Occipital lobe (tissue), 3 donors: ENCODE measurements at places on chromosomes 16 and 17.

DNA sequence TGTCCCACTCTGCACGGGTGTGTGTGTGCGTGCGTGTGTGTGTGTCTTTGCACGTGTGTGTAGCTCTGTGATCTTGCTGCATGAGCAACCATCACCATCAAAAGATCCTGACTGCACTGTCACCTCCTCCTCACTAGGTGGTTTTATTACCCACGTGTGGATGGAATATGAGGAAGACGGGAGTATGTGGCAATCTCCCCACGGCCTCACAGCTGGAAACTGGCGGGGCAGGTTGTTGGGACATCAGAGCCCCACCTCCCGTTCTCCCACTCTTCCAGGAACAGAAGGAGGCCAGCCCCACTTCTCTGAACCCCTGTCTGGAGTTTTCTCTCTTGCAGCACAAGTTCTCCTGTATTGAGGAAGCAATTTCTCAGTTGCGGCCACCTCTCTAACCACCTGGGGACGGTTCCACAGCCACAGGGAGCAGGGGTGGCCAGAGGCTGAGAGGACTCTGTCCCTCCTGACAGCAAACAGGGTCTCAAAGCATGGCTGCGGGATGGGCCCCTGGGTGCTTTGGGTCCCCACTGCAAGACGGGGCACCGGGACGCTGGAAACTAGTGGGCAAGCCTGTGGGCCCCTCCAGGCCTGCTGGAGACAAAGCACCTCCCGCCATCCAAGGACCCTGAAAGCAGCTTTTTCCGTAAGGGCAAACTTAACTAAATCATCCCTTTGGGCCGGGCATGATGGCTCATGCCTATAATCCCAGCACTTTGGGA, 27.9 kb upstream of the ATP2C2 start:
- DNase-seq = no peak

GRCh38 chr17:7177191-7177953, 1.8 kb downstream of the ASGR1 start:
- DNase-seq = peak; percentile 33

DNA sequence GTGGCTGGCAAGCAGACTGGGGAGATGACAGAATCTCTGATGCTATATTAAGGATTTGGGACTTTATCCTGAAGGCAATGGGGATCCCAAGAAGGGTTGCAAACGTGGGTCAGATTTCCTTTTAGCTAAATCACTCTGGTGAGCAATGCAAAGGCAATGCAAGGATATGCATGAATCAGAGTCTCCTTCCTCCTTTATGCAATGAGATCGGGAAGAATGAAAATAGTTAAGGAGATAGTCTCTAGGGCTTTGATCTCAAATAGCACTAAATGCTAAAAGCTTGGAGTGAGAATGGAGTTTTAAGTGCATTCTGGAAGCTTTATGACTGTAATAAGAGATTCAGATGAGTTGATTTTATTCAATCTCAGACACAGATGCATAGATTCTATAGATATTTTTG, 27.2 kb upstream of the SHISA9 start:
- no peak for DNase-seq

DNA sequence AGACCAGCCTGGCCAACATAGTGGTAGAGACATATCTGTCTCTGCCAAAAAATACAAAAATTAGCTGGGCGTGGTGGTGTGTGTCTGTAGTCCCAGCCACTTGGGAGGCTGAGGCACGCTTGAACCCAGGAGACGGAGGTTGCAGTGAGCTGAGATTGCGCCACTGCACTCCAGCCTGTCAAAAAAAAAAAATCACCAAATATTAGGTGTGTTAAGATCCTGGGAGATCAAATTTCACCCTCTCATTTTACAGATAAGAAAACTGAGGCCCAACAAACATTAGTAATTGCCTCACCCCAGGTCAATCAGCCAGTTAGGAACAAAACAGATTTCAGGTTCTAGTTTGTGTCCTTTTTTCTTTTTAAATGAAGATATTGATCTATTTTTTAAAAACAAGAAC, 116.7 kb downstream of the MSI2 start:
- DNase-seq = no peak

DNA sequence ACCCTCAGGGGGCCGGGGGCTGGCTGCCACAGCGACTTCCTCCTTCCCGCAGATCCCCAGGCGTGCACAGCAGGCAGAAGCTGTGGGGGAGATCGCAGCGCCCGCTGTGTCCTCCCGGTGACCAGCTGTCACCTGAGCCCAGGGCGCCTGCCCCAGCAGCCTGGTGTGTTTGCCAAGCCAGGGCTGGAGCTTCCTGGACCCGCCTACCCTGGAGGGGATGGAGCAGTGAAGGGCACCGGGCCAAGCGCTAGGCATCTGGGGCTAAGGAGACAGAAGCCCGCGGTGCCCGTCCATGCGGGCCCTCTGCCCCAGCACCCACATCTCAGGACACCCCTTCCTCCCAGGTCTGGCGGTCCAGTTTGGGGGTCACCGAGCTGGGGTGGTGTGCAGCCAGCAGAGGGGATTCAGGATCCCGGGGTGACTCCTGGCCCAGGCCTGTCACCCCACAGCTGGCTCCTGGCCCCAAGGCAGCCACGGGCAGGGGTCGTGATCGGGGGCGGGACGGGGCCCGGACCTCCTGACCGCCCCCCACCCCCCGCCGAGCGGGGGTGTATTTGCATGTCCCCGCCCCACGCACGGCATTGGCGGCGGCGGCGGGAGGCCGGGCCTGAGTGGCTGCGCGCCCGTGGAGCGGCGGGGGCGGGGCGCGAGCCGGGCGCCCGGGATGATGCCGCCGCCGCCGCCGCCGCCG, at the start of gene RAB26:
Gene RAB26, plus strand, starts transcription at position 645 of the 691 bp plus-strand sequence. CDS start 159 bp downstream, outside the sequence.
- DNase-seq = peak; percentile 56

DNA sequence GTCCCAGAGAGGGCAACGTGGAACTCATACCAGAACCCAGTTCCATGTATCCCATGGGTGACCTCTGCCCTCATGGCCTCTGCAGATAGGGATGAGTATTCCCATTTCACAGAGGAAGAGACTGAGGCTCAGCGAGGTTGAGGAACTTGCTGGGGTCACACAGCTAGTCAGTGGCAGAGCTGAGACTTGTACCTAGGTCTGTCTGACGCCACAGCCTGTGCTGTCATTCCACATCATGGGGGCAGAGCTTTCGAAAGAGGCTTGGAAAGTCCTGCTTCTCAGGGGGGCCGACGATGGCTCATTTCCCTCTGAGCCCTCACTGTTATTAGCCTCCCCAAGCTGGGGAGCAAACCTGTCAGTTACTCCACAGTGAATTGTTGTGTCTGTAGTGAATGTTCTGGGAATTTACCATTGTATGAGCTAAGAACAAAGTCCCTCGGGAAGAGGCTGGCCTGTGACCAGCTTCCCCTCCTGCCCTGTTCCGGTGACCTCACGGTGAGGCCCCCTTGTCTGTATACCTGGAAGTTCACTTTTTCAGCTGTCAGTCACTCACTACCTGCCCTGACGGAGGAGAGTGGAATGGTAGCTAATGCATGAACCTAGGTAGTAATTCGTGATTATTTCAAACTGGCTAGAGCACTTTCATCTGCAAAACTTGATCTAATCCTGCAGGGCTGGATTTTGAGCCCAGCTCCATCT, 8.9 kb downstream of the METTL22 start:
- DNase-seq = no peak

- DNase-seq = peak; percentile 95
These were observed 346 bp upstream of the SLC43A2 start for GRCh38 chr17:1628856-1629503.

GRCh38 chr17:31431098-31431851, 39.8 kb downstream of the RAB11FIP4 start:
- no peak for DNase-seq

DNA sequence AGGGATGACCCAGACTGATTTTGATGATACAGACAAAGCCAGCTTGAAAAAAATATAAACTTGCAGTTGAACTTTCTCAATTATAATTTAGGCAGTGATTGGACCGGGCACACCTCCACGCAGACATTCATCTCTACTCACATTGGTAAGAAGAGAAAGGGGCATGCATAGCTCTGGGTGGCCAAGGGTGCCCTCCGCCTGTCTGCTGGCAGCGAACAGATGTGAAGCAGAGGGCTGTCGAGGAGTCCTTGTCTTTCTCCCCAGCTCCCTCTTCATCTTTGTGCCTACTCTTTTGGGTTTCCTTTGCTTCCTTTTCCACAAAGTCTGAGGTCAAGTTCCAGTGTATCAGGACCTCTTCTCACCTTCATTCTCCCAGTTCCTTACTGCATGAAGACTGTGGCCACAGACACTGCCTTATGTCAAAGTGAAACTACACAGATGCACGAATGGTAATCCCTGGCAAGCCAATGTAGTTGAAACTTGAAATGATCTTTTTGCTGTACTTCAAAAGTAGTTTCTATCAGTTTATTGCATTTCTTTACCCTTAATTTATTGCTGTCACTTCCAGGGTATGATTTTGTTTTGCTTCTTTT, 343.7 kb upstream of the SOX9 start:
- DNase-seq = no peak

GRCh38 chr16:70738083-70738977, 52.5 kb upstream of the MTSS2 start:
- DNase-seq = no peak

DNA sequence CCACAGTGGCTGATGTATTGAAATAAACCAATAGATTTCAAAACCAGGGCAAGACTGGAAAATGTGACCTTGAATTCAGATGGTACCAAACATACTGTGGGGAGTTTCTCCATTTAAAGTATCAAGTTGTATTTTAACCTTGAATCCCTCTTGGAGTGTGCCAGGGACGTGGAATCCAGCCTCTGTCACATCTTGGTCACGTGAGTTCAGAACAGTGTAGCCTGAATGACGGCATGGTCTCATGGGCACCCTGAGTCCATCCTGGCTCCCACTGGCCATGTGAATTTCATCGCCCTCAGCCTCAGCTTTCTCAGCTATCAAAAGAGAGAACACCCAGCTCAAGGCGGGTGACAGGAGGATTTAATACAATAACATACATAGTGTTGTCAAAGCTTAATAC, 6.8 kb downstream of the ZNF771 start:
- no peak for DNase-seq

DNA sequence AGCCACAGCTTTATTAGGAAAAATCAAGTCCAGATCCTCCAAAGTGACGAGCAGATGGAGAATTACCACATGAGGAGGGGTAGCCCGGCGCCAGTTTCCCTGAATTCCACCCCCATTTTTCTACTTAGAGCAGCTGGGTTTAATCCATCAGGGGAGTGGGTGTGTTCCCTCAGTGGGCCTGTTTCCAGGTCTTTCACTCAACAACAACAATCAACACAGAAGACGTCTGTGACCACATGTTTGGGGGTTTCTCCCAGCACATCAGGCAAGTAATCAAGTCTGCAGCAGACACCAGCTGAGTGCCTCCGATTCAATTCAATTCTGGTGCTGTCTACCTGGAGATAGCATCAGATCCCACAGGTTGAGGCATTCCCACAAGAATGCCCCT, 6.8 kb downstream of the SLC6A2 start:
- DNase-seq = no peak

DNA sequence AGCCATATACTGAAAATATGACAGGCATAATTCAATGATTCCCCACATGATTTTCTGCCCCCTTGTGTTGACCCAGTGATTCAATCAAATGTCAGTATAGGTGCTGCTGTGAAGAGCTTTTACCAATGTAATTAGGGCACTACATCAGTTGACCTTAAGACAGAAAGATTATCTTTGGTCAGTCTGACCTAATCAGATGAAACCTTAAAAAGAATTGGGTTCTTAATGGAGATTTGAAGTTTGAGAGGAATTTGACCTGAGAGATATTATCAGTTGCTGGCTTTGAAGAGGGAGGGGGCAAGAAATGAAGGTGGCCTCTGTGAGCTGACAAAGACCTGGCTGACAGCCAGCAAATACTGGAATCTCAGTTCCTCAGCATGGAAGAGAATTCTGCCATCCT, 358.7 kb upstream of the CA10 start:
- DNase-seq = no peak

DNA sequence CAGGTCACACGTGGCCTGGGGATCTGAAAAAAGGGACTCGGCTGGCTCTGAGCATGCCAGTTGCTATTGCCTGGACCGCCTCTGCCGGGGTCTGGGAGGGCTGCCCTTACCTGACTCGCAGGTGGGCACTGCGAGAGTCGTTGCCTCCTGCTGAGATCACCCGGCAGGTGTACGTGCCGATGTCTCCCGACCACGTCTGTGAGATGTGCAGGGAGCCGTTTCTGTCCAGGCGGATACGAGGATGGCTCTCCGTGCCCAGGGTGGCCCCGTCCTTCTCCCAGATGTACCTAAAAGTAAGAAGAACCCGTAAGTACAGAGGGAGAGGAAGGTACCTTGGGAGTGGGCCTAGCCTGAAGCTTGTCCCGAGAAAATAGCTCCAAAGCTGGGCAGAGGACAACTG, 112.0 kb upstream of the CDC42EP4 start:
- DNase-seq = no peak

DNA sequence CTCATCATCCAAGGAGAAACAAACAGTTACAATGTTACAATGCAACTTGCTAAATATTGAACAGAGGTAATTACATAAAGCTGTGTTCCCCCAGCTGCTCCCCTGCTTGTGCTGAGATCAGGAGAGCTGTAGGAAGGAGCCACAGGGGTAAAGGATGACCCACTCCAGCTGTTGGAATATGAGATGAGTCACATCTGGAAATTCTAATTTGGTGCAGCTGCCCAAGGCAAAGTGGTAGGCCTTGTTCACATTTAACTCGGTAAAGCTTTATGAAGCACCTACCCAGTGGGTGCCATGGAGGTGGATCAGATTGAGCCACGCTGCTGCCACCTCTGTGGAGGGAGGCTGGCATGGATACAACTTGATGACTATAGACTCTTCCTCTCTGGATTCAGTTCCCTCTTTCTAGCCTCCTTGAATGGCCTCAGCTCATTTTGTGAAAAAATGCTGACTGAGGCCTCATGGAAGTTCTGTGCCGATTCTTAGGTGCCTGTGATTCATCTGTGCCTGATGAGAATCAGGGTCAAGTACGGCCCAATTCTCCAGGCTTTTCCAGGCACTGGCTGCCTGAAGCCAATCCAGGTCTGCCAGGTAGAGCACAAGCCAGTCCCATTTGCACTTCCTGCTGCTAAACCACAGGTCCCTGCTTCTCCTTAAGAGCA, 7.4 kb downstream of the ZNF689 start:
- no peak for DNase-seq

DNA sequence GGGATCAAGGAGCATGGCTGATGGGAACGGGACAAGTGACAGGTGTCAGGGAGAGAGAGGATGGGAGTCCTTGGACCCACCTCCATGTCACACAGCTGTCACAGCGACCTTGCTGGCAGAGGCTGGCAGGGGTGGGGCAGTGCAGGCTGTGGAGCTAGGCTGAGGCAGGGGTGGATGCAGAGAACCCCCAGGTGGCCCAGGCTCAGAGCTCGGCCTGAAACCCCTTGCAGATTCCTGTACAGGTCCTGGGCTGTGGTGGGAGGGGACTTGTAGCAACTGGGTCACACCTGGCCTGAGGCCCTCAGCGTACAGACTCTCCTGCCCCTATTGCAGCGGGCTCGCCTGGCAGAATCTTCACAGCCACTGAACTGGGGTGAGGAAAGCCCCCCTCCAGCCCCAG, 174.1 kb downstream of the NTN1 start:
- DNase-seq = no peak

GRCh38 chr17:41976142-41976768, 9.7 kb downstream of the CNP start:
- DNase-seq = no peak

GRCh38 chr16:8848231-8848938, 20.4 kb downstream of the CARHSP1 start:
- no peak for DNase-seq

GRCh38 chr16:48358419-48358818, 26.8 kb downstream of the SIAH1 start:
- no peak for DNase-seq

GRCh38 chr17:81331527-81332043, 36.5 kb upstream of the SLC38A10 start:
- no peak for DNase-seq

- DNase-seq = no peak
These were observed 525 bp downstream of the CD2BP2 start for GRCh38 chr16:30354423-30355143.
